ENCODE measurements at places on chromosomes 3 and 15.

GRCh38 chr3:101084404-101084803, 91.2 kb upstream of the ABI3BP start:
- H3K4me1 ChIP-seq = no peaks in the 10 kb centered on the region
- no peaks in the 10 kb centered on the region for H3K27me3 ChIP-seq
- no peaks in the 10 kb centered on the region for H3K36me3 ChIP-seq
- DNase-seq = no peak
- H3K27ac ChIP-seq = no peak overlapping the region

DNA sequence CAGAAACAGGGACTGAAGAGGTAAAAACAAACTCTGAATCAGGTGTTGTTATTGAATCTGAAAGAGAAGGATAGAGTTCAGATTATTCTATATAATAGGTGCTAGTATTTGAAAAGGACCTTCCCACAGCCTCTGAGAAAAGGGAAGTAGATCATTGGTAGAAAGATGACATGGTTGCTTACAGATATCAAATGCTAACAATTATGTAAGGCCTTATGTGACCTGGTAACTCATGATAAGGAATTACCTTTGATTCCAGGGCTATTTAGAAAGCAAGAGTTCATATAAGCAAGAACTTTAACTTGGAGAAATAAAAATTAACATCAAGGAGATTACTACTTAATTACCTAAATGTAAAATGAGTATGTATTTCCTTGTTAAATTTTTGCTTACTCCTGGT, 7.6 kb downstream of the SLC27A2 start:
- no peaks in the 10 kb centered on the region for H3K27me3 ChIP-seq
- H3K4me3 ChIP-seq = no peak overlapping the region
- H3K27ac ChIP-seq = no peak overlapping the region
- H3K36me3 ChIP-seq = no peaks in the 10 kb centered on the region

GRCh38 chr3:32391643-32392535, at the start of gene CMTM7:
Gene CMTM7, plus strand, starts transcription at chr3:32391853. Its CDS starts 54 bp downstream, at chr3:32391907.
- no peaks in the 10 kb centered on the region for H3K27me3 ChIP-seq
- peak; percentile 80 for DNase-seq
- no peaks in the 10 kb centered on the region for H3K36me3 ChIP-seq
- peak within 1 kb of the TSS; percentile 89 for H3K27ac ChIP-seq

- DNase-seq = peak; percentile 6
- H3K36me3 ChIP-seq = no peaks in the 10 kb centered on the region
- no peaks in the 10 kb centered on the region for H3K4me1 ChIP-seq
- no peak overlapping the region for H3K4me3 ChIP-seq
Observed at GRCh38 chr3:34106879-34107278, 308.4 kb downstream of the PDCD6IP start.

DNA sequence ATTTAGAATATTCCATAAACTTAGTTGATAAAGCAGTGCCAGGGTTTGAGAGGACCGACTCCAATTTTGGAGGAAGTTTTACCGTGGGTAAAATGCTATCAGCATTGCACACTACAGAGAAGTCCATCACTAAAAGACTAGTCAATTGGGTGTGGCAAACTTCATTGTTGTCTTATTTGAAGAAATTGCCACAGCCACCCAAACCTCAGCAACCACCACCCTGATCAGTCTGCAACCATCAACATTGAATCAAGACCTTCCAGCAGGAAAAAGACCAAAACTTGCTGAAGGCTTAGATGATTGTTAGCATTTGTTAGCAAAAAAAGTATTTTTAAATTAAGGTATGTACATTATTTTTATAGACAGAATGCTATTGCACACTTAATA, 60.5 kb downstream of the KLF13 start:
- H3K36me3 ChIP-seq = no peaks in the 10 kb centered on the region
- H3K4me3 ChIP-seq = no peak overlapping the region
- DNase-seq = no peak
- no peaks in the 10 kb centered on the region for H3K27me3 ChIP-seq

DNA sequence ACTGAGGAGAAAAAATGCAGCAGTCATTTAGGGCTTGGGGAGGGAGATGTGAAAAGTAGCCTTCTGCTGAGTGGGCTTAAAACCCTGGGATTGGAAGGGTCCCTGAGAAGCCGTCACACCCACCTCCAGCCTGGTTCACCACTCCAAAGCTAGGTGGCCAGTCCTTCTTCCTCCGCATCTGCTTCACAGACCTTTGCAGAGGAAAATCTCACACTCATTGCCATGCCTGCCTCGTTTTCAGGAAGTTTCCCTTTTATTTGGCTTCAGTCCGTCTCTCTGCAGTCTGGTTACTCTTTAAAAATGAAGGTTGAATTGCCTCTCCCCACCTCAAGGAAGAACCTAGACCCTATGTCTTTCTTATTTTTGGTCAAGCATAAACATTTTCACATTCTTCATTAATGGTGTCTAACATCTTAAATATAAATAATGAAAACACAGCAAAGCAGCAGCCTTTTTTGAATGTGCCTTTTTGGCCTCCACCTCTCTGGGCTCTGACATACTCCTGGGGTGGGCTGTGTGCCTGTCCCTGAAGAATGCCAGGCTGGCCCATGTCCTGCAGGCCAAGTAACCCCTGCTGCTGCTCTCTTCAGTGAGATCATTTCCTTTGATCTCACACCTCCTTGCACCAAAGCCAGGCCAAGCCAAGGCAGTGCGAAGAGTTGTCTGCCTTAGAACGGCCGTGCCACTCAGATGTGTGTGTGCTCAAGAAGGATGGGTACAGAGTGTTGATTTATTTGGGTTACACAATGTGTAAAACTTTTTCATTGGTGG, 11.0 kb downstream of the MRAS start:
- H3K27me3 ChIP-seq = no peaks in the 10 kb centered on the region
- H3K27ac ChIP-seq = no peak overlapping the region
- H3K36me3 ChIP-seq = no peaks in the 10 kb centered on the region
- H3K4me3 ChIP-seq = no peak overlapping the region

GRCh38 chr3:168249550-168250414, 154.1 kb upstream of the GOLIM4 start:
- no peaks in the 10 kb centered on the region for H3K27me3 ChIP-seq
- peaks cover 22% of the 10 kb centered on the region for H3K4me1 ChIP-seq
- H3K27ac ChIP-seq = no peak overlapping the region
- peak; percentile 75 for DNase-seq

- no peak for DNase-seq
- no peaks in the 10 kb centered on the region for H3K27me3 ChIP-seq
- no peak overlapping the region for H3K27ac ChIP-seq
- H3K4me1 ChIP-seq = no peaks in the 10 kb centered on the region
Observed at GRCh38 chr15:66943456-66944095, 121.8 kb upstream of the SMAD3 start.

DNA sequence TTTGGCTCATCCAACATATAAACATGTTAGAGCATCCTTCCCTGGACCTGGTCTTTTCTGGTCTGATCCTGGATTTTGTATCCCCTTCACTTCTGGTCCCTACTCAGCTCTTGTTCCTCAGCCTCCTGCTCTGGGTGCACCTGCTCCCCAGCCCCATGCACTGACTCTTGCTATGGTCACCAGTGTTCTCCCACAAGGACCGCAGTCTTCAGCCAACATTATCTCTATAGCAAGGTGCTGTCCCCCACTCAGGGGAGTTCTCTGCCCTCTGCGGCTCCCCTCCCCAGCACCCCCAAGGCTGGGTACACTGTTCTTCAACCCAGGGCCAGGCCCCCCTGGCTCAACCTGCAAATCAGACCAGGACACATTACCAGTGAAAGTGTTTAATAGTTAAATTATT, 80.2 kb downstream of the SEC22A start:
- H3K27me3 ChIP-seq = no peaks in the 10 kb centered on the region
- no peaks in the 10 kb centered on the region for H3K36me3 ChIP-seq
- H3K27ac ChIP-seq = no peak overlapping the region
- no peaks in the 10 kb centered on the region for H3K4me1 ChIP-seq
- no peak for DNase-seq

DNA sequence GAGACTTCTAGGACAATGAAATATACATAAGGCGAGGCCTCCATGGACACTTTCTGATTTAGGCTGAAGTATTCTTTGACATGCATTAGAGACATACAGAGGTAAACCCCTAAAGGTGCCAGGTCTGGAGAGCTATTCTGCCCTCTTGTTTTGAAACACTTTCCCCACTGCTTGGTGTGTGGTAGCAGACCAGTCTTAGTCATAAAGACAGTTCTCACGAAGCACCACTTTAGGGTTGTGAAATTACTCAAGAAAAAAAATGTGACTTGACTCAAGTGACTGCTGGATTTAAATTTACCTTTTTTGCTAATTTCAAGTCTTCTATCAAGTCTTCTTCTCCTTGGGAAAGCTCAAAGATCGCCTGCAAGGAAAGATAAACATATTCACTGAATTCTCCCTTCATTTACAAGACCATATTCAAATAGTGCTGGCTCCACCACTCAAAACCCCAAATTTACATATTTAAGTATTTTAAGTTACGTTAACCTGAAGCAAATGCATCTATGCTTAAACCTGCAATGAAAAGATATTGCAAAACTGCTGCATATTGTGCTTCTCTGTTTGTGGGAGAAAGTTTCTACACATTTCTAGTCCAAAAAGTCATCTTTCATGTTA, 48.4 kb downstream of the ARHGEF3 start:
- no peak for DNase-seq
- H3K27ac ChIP-seq = peak overlapping the region; percentile 69
- H3K4me1 ChIP-seq = peaks cover 74% of the 10 kb centered on the region
- peaks cover 5% of the 10 kb centered on the region for H3K36me3 ChIP-seq
- no peak overlapping the region for H3K4me3 ChIP-seq
- no peaks in the 10 kb centered on the region for H3K27me3 ChIP-seq

GRCh38 chr15:55861115-55861514, 118.2 kb upstream of the PRTG start:
- no peak overlapping the region for H3K27ac ChIP-seq
- H3K4me1 ChIP-seq = no peaks in the 10 kb centered on the region
- peaks cover 7% of the 10 kb centered on the region for H3K36me3 ChIP-seq
- no peak for DNase-seq
- no peaks in the 10 kb centered on the region for H3K27me3 ChIP-seq
- no peak overlapping the region for H3K4me3 ChIP-seq

- no peaks in the 10 kb centered on the region for H3K27me3 ChIP-seq
- H3K27ac ChIP-seq = no peak overlapping the region
- no peak overlapping the region for H3K4me3 ChIP-seq
- H3K36me3 ChIP-seq = no peaks in the 10 kb centered on the region
Observed at GRCh38 chr15:96553931-96554330, 223.4 kb downstream of the NR2F2 start.

- no peaks in the 10 kb centered on the region for H3K36me3 ChIP-seq
- no peak for DNase-seq
- H3K4me1 ChIP-seq = no peaks in the 10 kb centered on the region
- H3K27me3 ChIP-seq = no peaks in the 10 kb centered on the region
- no peak overlapping the region for H3K4me3 ChIP-seq
Observed at GRCh38 chr15:63083044-63083443, 38.6 kb upstream of the LACTB start.

DNA sequence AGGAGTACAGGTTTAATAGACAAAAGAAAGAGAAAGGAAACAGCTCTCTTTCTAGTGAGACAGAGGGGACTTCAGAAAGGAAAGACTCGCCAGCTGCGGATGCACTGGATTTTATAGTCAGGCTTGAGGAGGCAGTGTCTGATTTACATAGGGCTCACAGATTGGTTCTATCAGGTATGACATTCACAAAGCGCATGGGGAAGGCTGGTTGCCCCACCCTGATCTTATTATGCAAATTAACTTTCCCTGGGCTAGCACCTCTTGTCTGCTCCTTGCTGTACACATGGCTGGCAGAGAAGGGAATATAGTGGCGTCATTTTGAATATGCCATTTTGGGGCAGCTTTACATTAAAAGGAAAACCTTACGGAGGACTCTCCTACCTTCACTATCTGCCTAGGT, 938.4 kb upstream of the SEMA6D start:
- no peaks in the 10 kb centered on the region for H3K4me1 ChIP-seq
- no peak overlapping the region for H3K27ac ChIP-seq
- H3K27me3 ChIP-seq = no peaks in the 10 kb centered on the region
- DNase-seq = no peak
- H3K36me3 ChIP-seq = no peaks in the 10 kb centered on the region

GRCh38 chr3:151387842-151388241, 3.3 kb upstream of the P2RY12 start:
- no peak overlapping the region for H3K4me3 ChIP-seq
- H3K27me3 ChIP-seq = no peaks in the 10 kb centered on the region
- H3K4me1 ChIP-seq = no peaks in the 10 kb centered on the region
- no peak for DNase-seq
- H3K36me3 ChIP-seq = no peaks in the 10 kb centered on the region
- H3K27ac ChIP-seq = no peak overlapping the region

DNA sequence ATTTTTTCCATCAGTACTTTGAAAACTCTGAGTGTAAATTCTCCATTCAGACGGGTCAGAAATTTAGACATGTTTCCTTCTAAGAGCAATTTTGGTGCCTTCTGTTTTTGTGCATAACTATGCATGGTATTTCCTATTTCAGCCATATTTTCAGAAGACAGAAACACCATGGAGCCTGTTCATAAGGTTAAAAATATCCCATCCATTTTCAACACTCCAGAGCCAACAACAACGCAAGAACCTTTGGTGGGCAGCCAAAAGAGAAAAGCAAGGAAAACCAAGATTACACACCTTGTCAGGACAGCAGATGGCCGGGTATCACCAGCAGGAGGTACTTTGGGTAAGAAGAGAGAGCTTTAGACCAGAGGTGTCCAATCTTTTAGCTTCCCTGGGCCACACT, 275.6 kb downstream of the BBX start:
- no peak overlapping the region for H3K4me3 ChIP-seq
- no peak for DNase-seq
- H3K4me1 ChIP-seq = peaks cover 5% of the 10 kb centered on the region

Data from body of pancreas (tissue), 4 donors.